ENCODE measurements at places on chromosomes 16 and 17. TPM values are rescaled to one million over a fixed set of nuclear protein-coding genes. Genes with fewer than 3 reads are reported as not detected.

GRCh38 chr16:57614944-57615343, 13.5 kb upstream of the ADGRG1 start:
- H3K4me1 ChIP-seq, result peaks cover 12% of the 10 kb centered on the region
- H3K36me3 ChIP-seq, result no peaks in the 10 kb centered on the region
- H3K4me3 ChIP-seq, result no peak overlapping the region
- DNase-seq, result no peak
- H3K27me3 ChIP-seq, result no peaks in the 10 kb centered on the region
- no peak overlapping the region for H3K27ac ChIP-seq

GRCh38 chr17:80666867-80667266, 122.2 kb downstream of the RPTOR start:
- no peaks in the 10 kb centered on the region for H3K27me3 ChIP-seq
- no peaks in the 10 kb centered on the region for H3K36me3 ChIP-seq

- no peaks in the 10 kb centered on the region for H3K27me3 ChIP-seq
- H3K27ac ChIP-seq, result no peak overlapping the region
- no peak overlapping the region for H3K4me3 ChIP-seq
- peaks cover 42% of the 10 kb centered on the region for H3K36me3 ChIP-seq
- no peak for DNase-seq
Observed at GRCh38 chr17:28328325-28328724, 6.9 kb downstream of the IFT20 start.

Gene CTRB2
- total RNA-seq, result not detected

Gene KRTAP17-1
- not detected for total RNA-seq

Gene FOXN1
- not detected for total RNA-seq

- H3K36me3 ChIP-seq, result no peaks in the 10 kb centered on the region
- H3K27ac ChIP-seq, result no peak overlapping the region
- DNase-seq, result no peak
- H3K4me1 ChIP-seq, result peaks cover 11% of the 10 kb centered on the region
- no peaks in the 10 kb centered on the region for H3K27me3 ChIP-seq
Observed at GRCh38 chr17:73139296-73139695, 25.5 kb upstream of the SSTR2 start.

Gene GNG13
- total RNA-seq, result not detected

Gene HBZ
- total RNA-seq, result not detected

DNA sequence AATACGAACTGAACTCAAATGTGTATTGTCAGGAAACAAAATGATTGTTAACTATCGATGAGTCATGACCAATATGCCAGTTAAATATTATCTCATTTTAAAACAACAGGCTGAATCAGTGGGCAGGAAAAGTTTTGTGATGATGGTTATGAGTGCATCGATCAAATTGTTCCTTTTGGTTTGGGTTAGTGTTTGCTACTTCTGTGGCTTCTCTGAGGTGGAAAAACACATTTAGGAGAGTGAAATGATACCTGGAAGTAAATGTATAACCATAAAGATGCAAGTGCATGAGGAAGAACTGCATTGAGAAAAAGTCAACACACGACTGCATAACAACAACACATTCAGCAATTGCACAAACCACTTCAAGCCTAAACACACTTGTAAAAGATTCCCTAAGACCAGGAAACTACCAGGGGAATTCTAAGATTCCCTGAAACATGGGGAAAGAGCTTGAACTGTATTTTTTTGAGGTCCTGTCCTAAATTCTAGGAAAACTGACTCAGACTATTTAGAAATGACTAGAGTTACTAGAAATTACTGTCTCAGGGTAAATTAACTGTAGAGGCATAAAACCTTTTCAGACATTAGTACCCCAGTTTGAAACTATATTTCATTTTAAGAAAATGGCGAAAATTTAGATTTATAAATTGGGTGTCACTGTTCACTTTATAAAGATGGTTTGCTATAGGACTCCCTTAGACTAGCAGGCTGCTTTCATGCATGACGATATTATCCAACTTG, 44.8 kb downstream of the CDYL2 start:
- H3K4me1 ChIP-seq, result no peaks in the 10 kb centered on the region
- H3K27me3 ChIP-seq, result no peaks in the 10 kb centered on the region
- no peak for DNase-seq
- no peak overlapping the region for H3K27ac ChIP-seq

All from CD4-positive, alpha-beta T cell (primary cell).